Activated naive CD8-positive, alpha-beta T cell treated with anti-CD3 and anti-CD28 coated beads, Interleukin-2, amount 50 U/mL, for 16 hours (primary cell): ENCODE measurements at places on chromosomes 11 and 22.

GRCh38 chr22:43099095-43099494 lies 9.9 kb upstream of the TTLL1 start:
- DNase-seq, result no peak

DNA sequence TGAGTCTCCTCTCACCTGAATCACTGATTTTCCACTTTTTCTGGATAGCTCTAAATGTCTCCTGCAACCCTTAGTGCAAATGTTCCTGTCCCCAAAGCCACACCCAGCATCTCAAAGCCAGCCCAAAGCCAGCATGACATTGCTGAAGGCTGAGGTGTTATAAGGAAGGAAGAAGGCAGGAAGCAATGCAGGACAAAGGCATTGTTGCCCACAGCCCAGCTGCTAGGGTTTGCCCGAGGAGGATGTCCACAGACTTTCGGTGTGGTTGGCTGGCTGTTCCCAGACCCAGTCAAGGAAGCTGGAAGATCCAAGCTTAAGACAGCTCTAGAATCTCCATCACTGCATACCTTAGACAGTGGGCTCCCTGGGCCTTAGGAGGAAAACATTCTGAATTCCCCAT lies 23.5 kb downstream of the CHST1 start:
- no peak for DNase-seq

DNA sequence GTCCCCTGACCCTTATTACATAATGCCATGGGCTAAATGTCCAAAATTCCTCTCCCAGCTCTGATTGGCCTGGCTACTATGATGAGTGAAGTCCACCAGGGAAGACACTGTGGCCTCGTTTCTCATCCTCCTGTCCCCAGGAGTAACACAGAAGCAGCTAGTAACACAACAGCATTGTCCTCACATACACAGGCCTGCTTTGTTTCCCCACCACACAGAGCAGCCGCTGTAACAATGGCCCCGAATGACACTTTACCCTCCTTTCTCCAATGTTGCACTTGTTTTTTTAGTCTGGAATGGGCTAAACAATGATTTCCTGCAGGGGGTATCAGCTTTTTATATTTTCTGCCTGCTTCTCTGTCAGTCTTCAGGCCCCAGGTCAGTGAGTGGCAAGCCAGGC lies at the start of gene PRR5L:
PRR5L (plus strand) TSS at position 363 of the 400 bp plus-strand sequence. CDS start 104,834 bp downstream, outside the sequence.
- DNase-seq, result no peak

DNA sequence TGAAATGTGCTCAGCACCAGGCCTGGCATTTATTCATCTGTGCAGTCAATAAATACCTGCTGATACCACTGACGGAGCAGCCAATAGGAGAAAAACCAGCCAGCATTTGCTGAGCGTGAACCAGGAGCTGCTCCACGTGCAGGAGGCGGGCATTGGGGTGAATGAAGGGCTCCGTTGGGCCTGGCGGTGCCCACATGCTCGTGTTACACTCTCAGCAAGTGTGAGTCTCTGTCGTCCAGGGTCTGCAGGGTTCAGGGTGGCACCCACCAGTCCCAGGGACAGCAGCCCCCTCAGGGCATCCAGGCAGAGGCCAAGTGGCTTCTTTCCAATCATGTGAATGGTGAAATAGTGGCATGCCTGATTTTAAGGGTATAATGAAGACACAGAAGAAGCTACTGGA lies 4.2 kb upstream of the RPS19BP1 start:
- no peak for DNase-seq

DNA sequence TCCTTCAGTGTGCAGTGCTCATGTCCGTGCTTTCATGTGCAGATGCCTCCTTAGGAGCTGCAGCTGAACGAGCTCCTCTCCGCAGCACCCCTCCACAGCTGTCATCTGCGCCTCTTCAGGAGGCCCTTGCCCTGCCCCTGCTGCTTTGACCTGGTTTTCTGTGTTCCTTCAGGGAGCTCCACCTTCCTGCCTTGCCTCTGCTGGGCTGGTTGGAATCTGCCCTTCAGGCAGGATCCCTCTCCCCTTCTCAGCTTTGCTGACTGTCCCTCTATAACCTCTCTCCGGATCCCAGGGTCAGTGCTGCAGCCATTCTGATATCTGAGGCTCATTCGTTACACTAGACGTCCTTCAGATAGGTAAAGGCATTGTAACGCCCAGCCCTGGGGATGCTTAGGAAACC lies 67.9 kb downstream of the SCN3B start:
- DNase-seq, result no peak

DNA sequence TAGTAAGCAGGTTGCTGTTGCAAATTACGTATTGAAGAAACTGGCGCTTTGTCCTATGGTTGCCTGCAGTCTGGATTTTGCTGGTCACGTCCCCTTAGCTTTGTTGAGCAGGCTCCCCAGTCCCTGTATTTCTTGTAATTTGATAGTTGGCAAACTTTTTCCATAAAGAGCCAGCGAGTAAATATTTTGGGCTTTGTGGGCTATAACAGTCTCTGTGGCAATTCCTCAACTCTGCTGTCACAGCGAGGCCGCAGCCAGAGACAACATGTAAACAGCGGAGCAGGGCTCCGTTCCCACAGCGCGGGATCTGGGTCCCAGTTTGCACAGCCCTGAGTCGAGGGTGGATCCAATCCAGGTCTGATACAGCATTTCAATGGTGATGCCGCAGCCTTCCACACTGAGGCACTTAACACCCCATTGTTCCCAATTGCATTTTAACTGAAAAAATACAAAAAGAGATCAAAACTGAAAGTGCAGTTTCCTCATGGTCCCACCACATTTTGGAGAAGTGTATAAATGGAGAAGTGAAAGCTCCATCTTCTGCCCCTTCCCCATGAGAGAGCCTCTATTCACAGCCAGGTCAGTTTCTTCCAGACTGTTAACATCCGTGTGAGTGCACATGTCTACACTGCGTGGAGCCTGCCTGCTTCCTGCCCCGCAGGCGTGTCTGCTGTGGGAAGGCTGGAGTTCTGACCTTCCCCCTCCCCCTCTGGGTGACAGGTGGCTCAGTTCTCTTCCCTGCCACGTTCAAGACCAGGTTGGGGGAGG lies 89.1 kb downstream of the RPS6KA4 start:
- no peak for DNase-seq

DNA sequence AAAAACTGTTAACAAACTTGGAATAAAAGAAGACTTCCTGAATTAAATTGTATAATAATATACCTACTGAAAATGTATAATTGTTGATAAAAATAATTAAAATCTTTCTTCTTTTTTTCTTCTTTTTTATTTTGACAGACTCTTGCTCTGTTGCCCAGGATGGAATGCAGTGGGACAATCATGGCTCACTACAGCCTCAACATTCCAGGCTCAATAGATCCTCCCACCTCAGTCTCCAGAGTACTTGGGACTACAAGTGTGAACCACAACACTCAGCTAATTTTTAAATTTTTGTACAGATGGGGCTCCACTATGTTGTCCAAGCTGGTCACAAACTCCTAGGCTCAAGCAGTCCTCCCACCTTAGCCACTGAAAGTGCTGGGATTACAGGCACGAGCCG lies 1063.8 kb upstream of the CNTN5 start:
- DNase-seq, result no peak

- DNase-seq, result no peak
These were observed 658 bp downstream of the ACY3 start for GRCh38 chr11:67649634-67650510.

- no peak for DNase-seq
These were observed 23.5 kb downstream of the FZD4 start for GRCh38 chr11:86931548-86932258.

- DNase-seq, result peak; percentile 62
These were observed 4.5 kb downstream of the GSTT2 start for GRCh38 chr22:23984430-23984829.

DNA sequence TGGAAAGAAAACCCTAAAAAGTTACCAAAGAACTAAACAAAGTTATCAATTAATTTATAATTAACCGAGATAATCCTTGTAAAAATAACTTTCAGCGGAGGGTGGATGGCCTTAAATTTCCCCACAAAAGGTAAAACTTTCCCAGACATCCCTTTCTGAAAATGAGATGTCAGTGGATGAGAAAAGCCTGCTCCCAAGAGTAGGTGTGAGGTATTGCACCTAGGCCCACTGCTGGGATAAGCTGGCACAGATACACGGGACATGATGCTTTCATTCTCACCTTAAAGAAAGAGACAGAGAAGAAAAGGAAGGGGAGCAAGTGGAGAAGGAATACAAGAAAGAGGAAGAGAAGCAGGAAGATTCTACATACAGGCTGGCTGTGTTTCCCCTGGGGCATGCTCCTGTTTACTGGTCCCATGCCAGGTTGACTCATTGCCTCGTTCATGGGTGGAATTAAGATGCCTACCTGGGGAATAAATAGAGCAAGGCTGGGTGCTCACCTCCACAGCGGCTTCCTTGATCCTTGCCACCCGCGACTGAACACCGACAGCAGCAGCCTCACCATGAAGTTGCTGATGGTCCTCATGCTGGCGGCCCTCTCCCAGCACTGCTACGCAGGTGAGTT lies at the start of gene SCGB2A2:
SCGB2A2 (plus strand) TSS at position 505 of the 625 bp plus-strand sequence; CDS start at position 564, 59 bp downstream.
- no peak for DNase-seq

- DNase-seq, result no peak
These were observed 65.2 kb upstream of the MTMR2 start for GRCh38 chr11:95989076-95989605.

GRCh38 chr11:8382436-8383053 lies 118.9 kb upstream of the LMO1 start:
- DNase-seq, result no peak

GRCh38 chr11:108269583-108269982 lies 46.7 kb downstream of the ATM start:
- DNase-seq, result no peak

DNA sequence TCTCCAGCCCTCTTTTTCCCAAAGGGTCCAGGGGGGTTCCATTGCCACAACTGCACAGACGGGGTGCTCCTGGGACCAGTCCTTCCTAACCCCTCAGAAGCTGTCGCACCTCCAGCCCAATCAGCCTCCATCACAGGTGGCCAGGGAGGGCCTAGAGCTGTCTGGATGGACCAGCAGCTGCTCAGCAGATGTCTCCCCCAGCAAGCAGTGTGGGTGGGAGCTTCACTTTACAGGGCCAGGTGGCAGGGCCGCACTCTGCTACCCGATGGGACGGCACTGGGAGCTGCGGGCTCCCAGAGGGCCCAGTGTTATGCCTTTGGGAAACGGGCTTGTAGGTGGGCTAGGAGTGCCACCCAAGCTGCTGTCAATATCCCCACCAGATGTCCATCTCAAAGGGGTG lies 120.5 kb downstream of the DSCAML1 start:
- DNase-seq, result no peak

GRCh38 chr11:16153951-16154350 lies 202.4 kb downstream of the SOX6 start:
- no peak for DNase-seq

DNA sequence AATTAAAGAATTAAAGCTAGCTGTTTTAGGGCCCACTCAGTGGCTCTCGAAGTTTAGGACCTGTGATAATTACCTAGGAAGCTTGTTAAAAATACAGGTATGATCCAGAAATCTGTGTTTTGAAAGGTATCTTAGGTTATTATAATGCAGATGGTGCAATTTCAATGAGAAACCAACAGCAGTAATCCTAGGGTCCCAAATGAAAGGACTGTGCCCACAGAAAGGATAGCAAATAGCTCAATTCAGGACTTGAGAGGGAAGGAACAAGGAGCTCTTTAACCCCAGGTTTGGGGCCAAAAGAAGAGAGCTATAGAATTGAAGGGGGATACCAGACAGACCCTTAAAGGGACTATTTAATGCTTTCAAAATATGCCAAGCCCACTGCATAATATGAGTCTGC lies 11.7 kb downstream of the MMP20 start:
- DNase-seq, result no peak

DNA sequence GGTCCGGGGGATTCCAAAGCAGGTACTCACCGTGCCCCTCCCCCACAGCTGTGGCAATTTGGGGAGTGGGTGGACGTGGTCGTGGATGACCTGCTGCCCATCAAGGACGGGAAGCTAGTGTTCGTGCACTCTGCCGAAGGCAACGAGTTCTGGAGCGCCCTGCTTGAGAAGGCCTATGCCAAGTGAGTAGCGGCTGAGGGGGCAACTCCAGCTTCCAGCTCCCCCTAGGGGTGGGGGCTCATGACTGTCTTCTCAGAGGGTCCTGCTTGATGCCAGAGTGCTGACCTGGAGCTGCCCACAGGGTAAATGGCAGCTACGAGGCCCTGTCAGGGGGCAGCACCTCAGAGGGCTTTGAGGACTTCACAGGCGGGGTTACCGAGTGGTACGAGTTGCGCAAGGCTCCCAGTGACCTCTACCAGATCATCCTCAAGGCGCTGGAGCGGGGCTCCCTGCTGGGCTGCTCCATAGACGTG lies 4.2 kb downstream of the CAPN1 start:
- DNase-seq, result no peak

GRCh38 chr11:111423250-111423615 lies 44.2 kb upstream of the POU2AF1 start:
- DNase-seq, result no peak

DNA sequence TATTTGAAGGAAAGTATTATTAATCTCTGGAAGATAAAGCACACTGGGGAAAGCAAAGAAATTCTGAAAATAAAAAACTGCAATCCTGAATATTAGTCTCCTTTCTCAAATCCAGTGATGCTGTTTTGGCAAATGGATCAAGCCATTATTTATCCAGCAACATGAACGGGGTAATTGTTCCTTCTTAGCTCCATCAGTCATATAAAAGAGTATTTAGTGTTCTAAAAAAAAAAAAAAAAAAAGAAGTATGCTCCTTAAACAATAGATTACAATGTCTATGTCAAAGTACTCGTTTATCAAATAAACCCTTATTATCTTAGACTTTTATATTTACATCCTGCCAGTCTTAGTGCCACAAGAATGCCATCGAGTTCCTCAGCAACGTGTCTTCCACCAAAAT lies 1.3 kb downstream of the RDX start:
- no peak for DNase-seq

DNA sequence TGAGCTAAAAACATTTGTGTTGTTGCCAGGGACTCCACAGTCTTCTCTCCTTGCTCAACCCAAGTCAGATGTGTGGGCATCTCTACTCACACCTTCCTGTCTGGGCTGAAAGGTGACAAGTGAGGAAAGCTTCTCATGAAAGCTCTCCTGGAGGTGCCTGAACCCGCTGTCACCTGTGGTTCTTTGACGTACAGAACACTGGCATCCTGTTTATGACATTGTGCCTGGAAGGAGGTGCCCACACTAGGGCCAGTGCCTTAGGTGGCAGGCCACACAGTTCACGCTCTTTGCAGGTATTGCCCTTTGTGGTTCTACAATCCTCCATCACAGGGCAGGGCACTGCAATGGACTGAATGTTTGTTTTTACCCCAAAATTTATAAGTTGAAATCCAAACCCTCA lies 108.5 kb downstream of the CD44 start:
- DNase-seq, result no peak

GRCh38 chr11:13227676-13228255 lies 49.8 kb upstream of the BMAL1 start:
- no peak for DNase-seq

GRCh38 chr11:121929581-121929980 lies 186.4 kb downstream of the BLID start:
- DNase-seq, result no peak
